ENCODE measurements at places on chromosomes 5 and 9. TPM values are rescaled to one million over a fixed set of nuclear protein-coding genes. Genes with fewer than 3 reads are reported as not detected.
A peak's percentile ranks its signal among the peaks of the same experiment; 100 is the strongest.

DNA sequence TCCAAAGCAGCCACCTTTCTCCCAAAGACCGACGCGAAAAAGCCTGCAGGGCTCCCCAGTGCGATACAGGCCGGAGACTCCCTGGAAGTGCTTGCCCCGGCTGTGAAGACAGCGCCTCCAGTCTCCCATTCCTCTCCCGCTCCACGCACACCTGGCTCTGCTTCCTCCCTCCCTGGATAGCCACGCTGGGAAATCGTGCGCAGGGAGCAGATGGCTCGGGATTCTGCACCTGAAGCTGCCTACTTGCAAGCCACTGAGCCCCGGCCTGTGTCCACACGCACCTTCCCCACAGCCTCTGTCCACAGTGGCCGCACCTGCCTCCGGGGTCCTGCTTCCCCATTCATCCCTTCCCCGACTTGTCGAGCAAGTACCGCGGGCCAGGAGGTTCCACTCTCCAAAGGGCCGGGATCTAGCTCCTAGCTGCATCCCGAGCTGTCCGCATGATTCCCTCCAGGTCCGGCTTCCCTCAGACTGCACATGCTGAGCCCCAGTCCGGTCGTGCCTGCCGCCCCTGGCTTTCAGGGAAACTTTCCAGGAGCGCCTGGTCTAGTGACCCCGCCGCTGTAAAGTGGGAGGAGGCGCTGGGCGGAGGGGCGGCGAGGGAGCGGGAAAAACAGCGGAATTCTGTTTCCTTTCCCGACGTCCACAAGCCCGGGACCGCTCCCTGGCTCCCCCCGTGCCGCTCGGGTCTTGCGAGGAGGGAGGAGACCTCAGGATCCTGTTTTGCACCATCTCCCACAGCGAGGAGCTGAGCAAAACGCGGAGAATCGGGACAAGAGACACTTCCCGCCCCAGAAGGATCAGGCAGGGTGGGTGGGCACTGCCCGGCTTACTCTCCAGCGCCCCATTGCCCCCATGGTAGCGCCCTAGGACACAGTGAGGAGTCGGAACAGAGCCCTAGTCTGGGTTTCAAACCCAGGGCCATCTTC, 2.0 kb downstream of the SEMA6A start:
- DNase-seq, result peak; percentile 65

GRCh38 chr5:110356677-110357076, 369.8 kb downstream of the TMEM232 start:
- no peak for DNase-seq

DNA sequence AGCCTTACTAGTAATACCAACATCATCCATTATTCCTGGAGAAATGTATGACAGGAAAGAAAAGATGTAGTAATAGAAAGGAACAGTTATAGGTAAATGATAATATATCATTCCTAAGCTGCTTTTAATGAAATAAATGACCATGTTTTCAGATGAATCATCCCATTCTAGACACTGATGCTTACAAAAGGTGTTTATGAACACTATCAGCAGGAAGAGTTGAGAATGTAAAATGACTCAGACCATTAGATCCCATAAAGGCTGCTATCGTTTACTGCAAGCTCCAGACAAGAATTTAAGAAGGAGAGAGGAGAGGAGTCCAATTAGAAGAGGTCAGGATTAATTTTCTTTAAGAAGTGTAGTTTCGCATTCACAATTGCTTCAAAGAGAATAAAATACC, 1033.5 kb downstream of the EFNA5 start:
- DNase-seq, result no peak

GRCh38 chr5:74326571-74327338, 313.8 kb downstream of the ENC1 start:
- DNase-seq, result no peak

- DNase-seq, result no peak
Observed at GRCh38 chr9:123234853-123235252, 33.5 kb downstream of the STRBP start.

DNA sequence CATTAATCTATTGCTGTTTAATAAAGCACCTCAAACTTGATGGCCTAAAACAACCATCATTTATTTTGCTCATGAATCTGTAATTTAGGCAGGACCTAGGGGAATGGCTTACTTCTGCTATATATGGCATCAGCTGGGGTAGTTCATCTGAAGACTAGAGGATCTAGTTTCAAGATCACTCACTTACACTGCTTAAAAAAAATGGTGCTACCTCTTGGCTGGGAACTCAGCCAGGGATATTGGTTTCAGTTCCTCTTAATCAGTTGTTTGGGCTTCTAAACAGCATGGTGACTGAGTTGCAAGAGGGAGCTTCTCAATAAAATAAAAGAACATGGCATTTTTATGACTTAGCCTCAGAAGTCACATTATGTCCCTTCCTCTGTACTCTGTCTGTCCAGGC, 142.0 kb downstream of the FAM114A2 start:
- no peak for DNase-seq

GRCh38 chr5:19977099-19977498, 10.9 kb downstream of the CDH18 start:
- DNase-seq, result no peak

GRCh38 chr5:11027660-11028059, 266.6 kb upstream of the DAP start:
- no peak for DNase-seq

DNA sequence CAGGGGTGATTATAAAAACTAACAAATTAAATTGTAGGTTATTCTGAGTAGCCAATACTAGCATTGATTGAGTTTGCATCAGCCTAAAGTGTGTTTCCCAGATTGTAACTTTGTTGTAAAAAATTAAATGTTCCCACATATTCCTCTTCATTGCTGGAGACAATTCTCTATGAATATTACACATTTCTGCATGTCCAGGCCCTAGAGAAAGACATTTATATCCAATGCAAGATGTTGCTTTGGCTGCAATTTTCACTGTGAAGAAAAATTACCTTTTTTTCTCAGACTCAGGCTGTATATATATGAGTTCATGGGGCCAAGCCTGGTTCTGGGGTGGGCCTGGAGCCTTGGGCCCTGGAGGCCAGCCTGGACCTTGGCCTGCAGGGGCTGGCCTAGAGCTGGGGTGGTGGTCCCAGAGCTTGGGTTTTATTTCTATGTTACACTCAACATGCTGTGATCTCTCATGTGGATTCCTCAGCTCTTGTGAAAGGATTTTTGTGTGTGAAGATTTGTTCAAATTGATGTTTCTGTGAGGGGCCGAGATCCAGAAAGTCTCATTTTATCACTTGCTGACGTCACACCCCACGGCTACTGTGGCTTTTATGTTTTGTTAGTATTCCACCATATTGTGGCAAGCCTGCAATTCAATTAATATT, 232.5 kb downstream of the SPATA31A1 start:
- DNase-seq, result no peak

DNA sequence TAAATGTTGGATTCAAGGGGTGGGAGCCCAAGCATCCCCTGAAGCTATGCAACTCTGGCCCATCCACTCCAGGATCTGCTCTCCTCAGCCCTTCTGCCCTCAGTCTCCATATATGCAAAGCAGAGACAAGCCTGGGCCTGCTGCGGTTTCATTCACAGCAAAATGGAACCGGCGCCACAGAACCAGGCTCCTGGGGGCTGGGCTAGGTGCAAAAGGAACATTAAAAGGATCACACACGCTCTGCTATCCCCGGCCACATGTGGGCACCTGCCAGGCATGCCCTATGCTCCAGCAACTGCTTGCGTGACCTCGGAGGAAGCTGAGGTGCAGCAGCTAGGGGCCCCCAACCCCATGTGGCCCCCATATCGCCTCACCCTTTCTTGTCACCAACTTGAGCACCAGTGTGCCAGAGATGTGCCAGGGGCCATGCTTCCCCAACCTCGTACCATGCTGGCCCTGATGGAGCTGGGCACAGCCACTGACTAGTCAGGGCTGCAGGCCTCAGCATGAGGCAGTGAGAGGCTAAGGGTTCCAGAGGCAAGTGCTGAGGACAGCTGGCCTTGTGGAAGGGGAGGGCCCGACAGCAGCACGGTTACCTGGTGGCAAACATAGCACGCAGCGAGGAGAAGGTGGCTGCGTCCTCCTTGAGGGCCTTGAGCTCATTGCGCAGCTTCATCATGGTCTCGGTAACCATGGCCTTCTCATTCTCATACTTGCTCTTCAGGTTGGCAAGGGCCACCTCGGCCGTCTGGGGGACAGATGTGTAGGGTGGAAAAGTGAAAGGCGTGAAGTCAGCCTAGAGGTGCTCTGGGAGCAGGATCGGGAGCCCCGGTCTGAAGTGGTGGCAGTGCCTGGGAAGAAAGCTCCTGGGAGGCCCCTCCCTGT, 47.2 kb downstream of the BICD2 start:
- DNase-seq, result no peak

DNA sequence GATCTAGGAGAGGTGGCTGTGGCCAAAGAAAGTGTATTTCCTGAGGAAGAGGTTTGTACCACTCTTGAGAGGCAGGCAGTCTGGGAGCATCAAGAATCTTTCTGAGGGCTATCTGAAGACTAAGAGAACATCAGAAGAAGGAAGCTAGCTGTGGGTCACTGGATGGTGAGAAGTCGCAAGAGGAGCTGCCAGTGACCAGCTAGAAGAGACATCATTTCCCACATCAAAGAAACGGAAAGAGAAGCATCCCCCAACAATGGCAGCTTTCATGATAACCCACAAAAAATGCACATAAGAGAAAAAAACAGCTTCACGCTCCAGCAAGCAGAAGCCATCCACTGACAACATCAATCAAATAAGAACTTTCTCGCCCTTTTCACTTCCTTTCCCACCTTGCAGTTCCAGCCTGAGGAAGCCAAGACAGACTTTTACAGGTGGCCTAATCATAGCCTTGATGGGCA, 25.0 kb upstream of the CEP78 start:
- no peak for DNase-seq

DNA sequence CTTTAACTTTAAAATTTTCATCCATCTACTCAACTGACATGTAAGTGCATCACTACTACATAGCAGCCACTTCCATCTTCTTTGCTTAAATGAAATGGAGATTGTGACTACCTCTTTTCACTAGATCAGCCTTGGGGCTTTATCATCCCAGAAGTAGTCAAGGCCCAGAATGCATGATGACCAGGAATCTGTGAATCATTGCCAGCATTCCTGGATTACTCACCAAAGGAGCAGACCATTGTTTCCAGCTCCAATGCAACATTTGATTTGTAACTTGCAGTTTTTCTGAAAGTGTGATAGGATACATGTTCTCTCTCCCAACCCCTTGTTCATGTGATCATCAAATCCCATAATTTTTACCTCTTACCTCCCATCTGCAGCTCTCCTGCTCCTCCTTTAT, 65.1 kb downstream of the PLPPR1 start:
- DNase-seq, result no peak

- DNase-seq, result peak; percentile 55
Observed at GRCh38 chr9:128215491-128216409, 12.6 kb downstream of the DNM1 start.

DNA sequence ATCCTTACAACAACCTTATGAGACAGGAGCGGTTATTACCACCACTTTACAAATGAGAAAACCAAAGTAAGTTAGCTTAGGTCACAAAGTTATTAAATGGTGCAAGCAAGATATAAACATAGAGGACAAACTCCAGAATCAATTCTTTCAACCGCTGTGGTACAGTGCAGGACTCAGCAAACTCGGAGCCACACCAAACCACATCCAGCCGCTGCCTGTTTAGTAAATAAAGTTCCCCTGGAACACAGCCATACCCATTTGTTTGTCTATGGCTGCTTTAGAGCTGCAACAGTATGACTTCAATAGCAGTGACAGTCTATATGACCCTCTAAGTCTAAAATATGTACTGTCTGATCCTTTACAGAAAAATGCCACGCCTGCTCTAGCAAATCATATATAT, 1567.2 kb upstream of the WWC1 start:
- DNase-seq, result no peak

GRCh38 chr5:130077007-130077406, 172.7 kb downstream of the CHSY3 start:
- DNase-seq, result no peak

DNA sequence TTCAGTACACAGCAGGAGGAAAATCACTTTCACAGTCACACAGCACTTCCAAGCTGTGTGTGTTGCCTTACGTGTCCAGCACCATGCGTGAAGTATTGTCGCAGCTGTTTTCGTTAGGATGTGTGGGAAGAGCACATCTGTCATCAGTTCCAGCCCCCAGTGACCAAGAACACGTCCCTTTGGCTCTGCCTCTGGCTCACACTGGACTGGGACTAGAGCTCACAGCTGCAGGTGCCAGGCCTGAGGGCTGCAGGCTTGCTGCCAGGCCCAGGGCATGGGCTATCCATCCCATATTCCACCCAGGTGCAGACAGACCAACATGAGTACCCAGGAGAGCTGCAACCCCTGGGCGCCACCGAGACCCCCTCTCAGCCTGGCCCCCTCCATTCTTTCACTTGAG, 60.5 kb upstream of the ANKRD33B start:
- no peak for DNase-seq

DNA sequence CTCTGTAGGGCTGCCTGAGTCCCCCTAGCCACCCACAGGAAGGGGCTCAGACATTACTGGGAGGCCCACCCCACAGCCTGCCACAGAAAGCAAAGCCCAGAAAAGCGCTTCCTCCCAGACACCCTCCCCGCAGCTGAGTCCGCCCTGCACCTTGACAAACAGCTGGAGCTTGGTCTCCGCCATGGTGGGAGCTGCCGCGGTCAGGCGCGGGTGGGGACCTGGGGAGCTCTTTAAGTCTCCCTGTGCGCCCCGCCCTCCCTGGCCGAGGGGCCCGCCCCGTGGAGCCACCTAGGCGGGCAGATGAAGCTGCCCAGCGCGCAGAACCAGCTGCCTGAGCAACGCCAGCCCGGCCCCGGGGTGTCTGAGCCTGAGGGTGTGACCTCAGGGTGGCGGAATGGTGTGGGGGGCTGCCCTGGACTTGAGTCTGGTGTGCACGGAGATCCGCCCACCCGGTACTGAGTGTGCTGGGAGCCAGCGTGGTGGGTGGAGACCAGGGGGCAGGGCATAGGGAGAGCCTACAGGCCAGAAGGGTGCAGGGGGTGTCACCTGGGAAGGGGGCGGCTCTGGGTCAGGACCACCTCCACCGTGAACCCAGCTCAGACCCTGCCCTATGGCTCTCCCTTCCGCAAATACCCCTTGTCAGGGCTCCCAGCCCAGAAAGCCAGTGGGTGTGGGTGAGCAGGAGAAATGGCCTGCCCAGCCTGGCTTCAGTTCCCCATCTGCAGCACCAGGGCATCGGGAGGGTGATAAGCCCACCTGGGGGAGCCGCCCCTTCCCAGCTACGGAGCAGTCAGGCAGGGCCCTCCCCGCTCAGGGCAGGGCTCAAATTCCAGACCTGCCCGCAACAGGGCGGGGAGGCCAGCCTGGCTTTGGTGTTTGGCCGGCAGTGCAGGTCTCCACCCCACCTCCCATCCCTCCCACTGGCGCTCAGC, at the start of gene CLIC3:
Gene CLIC3 (minus strand): TSS at position 208 of the 932 bp plus-strand sequence. CDS start 25 bp downstream, at position 183.
- peak; percentile 90 for DNase-seq

DNA sequence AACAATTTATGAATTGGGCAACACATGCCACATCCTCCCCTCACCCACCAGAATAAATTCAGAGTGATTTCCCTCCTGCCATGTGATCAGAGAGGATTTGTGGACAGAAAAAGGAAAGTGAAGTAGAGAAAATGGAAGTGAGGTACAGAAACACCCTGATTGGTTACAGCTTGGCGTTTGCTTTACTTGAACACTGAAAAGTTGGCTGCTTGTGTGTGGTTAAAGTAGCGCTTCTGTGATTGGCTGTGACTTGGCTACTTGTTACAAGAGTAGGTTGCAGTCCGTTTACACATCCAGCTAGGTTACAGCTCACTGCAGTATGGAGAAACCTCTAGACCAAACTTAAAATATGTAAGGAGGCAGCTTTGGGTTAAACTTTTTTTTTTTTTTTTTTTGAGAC, 205.2 kb upstream of the ZNF608 start:
- DNase-seq, result no peak

Gene CCL19
- 1.1 TPM for total RNA-seq

Gene TUSC1
- 15.0 TPM for total RNA-seq

Gene ARID3C
- not detected for total RNA-seq

Gene SLC25A48
- total RNA-seq, result not detected

Gene CYSRT1
- total RNA-seq, result 0.41 TPM

Gene PCDHGB4
- 4.2 TPM for total RNA-seq

Gene MOB3B
- total RNA-seq, result 17.8 TPM

Measured in upper lobe of right lung (tissue), 1 donor.